Activated CD8-positive, alpha-beta memory T cell treated with anti-CD3 and anti-CD28 coated beads for 4 hours (primary cell): ENCODE measurements at places on chromosomes 11 and 22.

GRCh38 chr11:117861151-117862018, 15.1 kb downstream of the FXYD6 start:
- no peak for DNase-seq

DNA sequence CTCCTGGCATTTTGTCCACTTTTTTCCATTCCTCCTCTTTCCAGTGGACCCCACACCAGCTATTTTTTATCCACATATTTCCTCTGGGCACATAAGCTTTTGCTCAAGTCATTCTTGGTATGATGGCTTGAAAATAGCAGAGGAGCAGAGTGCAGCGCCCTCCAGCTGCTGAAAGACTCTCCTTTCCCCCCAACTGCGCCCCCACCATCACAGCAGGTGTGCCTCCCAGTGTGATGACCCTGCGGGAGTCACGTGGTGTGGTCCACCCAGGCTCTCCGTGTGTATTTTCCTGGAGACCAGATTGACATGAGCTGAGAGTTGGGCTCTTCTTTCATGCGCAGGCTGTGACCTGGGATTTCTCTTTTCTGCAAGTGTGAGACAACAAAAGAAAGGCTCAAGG, 1241.6 kb downstream of the TBC1D22A start:
- DNase-seq, result no peak

- DNase-seq, result no peak
Measured at GRCh38 chr11:117332843-117333242, 5.2 kb downstream of the CEP164 start.

DNA sequence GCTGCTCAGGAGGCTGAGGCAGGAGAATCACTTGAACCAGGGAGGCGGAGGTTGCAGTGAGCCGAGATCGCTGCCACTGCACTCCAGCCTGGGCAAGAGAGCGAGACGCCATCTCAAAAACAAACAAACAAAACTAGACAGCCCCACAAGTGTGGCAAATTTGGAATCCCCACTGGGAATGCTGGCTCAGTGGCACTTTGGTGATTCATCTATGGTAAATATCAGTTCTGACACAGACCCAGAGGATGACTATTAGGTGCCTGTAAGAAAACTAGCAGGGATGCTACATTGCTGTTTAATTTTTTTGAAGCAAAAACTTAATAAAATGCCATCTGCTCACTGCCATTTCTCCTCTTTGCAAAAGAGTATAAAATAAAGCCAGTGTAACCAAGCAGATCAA, 107.9 kb downstream of the NAT10 start:
- no peak for DNase-seq

DNA sequence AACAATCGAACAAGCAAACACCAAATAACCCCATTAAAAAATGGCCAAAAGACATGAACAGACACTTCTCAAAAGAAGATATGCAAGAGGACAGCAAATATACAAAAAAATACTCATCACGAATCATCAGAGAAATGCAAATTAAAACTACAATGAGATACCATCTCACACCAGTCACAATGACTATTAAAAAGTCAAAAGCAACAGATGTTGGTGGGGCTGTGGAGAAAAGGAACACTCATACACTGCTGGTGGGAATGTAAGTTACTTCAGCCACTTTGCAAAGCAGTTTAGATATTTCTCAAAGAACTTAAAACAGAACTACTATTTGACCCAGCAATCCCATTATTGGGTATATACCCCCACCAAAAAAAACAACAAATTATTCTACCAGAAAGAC, 51.3 kb upstream of the FLI1 start:
- no peak for DNase-seq

- DNase-seq, result no peak
Measured at GRCh38 chr11:30983776-30984441, 385.6 kb downstream of the DCDC1 start.

DNA sequence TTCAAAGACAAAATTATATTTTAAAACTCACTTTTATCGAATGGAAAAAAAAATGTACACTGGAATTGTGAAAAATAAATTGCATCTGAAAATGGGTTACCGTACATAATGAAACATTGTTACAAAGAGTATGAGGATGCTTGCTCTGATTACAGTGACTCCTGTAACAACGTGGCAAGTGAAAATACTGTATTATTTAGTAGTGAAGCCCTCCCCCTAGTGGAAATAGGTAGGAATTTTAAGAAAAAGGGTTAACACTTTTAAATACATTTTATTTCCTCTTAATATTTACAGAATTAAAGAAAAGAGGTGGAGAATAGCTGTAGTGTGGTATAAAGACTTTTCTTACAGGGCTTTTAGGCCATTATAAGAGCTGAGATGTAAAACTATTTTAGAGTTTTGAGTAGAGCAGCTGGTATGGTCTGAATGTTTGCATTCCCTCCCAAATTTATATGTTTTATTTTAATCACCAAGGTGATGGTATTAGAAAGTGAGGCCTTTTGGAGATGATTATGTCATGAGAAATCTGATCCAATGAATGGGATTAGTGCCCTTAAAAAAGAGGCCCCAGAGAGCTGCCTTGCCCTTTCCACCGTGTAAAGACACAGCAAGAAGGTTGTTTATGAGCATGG, 25.2 kb downstream of the FAM76B start:
- no peak for DNase-seq

DNA sequence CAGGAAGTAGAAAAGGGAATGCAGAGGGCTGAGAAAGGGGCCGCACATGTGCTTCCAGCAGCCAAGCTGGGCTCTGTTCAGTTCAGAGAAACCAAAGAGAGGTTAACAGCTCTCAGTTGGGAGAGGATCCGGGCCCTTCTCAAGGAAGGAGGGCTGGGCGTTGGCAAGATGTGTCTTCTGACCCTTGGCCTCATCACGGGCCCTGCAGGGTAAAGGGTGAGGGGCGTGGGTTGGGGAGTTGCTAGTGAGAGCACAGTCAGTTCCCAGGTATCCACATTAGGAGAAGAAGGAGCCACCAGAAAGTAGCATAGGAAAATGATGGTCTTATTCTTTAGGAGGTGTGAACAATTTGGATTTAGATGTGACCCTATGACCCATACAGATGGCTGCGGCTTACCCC, 73.0 kb downstream of the OSBP2 start:
- DNase-seq, result no peak

DNA sequence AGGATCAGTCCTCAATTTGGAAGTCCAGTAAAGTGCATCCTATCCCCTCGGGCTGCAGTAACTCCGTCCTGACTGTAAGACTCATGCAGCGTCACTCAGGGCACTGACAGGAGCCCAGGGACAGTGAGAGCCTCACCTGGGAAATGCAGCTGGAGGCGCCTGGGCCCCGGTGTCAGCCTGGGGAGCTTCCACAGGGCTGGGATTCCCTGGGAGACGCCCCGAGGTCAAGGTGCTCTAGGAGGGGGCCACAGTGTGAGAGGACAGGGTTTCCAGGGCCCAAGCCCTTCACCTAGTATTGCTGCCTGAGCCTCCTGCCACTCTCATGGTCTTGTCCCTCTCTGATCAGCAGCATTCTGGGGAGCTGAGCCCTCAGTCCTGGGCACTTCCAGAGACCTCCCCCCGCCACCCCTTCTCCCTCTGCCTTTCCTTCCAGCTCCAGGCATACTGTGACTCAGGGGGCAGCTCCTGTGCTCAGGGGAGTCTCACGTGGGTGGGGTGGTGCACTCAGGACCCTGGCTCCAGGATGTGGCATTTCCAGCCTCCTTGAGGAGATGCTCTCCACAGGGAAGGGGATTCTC, 99.1 kb upstream of the IGLL5 start:
- no peak for DNase-seq

DNA sequence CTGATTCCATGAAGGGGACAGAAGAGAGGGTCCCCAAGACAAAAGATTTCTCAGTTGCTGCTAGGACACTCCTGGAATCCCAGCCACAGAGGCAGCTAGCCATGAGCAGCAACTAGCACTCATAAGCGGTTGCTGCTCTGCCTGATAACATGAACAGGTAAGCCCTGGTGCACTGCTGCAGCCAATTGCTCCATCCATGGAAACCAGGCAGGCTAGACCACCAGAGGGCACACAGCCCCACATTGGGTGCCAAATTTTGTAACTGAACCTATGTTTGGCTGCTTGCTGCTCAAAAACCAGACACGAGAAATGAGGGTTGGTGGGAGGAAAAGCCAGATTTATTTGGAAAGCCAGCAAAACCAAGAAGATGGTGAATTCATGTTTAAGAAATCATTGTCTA, 21.9 kb upstream of the QSER1 start:
- DNase-seq, result no peak

- DNase-seq, result no peak
Measured at GRCh38 chr11:27642954-27643353, 57.3 kb downstream of the BDNF start.

DNA sequence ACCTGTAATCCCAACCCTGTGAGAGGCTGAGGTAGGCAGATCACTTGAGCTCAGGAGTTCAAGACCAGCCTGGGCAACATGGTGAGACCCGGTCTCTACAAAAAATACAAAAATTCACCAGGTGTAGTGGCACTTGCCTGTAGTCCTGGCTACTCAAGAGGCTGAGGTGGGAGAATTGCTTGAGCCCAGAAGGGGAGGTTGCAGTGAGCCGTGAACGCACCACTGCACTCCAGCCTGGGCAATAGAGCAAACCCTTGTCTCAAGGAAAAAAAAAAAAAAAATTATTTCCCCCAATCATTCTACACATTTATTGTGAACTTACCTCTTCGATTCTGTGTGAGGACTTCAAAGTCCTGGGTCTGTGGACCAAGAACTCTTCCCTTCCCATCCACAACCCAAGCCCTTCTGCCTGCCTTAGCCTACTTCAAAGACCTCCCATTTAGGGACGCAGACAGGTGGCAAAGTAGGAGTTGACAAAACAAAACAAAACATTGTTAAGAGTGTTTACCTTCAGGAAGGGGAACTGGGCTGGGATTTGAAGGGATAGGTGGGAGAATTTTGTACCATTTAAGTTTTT, 3.8 kb upstream of the WEE1 start:
- no peak for DNase-seq

- no peak for DNase-seq
Measured at GRCh38 chr11:126080161-126080941, 17.7 kb upstream of the CDON start.

DNA sequence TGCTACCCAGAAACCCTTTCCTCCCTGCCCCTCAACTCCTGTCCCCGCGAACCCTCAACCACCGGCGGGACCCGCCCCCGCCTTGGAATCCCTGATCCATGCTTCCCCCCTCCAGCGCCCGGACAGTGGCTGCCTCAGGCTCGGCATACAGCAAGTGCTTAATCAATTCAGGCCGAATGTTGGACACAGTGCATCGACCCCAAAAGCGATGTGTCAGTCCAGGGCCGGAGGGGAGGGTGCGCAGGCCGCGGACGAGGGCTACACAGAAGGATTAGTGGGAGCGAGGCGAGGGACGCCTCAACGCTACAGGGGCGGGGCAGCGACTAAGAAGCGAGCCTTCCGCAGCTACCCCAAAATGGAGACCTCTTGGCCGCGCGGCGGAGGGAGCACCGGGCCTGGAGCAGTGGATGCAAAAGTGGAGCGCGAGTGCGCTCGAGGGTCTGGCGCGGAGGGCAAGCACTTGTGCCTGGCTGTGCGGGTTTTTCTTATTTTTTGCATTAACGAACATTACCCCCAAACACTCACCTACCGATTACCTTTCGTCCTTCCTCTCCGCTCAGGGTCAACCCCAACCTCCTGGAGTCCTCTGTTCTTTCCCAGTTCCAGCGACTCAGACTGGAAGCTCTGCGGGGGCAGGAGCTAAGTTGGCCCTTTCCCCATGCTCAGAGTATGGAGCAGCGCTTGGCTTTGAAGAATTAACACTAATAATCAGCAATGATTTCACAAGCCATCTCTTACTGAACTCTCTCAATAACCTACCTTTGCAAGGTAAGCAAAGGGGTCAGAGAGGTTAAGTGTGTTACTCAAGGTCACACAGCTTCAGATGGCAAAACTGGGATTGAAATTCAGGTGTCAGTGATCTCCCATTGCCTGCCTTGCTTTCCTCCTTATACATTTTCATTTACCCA, 30.0 kb upstream of the WNT11 start:
- DNase-seq, result no peak

DNA sequence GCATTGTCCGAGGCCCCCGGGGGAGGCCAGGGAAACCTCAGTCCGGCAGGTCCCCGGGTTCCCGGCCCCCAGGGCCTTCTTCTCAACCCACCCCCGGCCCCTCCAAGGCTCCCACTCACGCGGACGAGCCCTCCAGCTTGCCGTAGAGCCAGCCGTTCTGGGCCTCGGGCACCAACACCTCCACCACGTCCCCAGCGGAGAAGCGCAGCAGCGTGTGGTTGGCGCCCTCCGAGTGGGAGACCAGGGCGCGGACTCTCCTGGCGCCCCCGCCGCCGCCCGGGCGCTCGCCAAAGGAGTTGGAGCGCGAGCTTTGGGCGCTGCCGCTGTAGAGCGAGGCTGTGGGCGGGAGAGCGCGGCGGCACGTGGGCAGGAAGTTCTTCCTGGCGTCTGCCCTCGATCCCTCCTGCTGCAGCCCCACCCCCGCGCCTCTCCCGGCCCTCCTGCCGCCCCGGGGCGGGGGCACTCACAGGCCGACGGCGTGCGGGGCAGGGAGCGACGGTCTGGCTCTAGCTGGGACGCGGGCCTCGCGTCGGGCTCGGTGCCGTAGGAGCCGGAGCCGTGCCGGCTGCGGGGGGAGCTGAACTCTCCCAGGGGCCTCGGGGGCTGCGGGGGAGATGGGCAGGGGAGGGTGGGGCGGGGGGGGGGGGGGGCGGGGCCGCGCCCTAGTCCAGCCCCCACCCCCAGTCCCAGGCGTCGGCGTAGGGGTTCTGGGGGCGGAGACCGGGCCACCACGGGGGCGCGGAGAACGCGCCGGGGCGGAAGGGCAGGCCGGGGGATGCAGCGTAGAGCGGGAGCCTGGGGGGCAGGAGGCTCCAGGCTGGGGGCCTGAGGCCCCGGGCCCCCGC, 4.9 kb upstream of the SLC16A8 start:
- no peak for DNase-seq

DNA sequence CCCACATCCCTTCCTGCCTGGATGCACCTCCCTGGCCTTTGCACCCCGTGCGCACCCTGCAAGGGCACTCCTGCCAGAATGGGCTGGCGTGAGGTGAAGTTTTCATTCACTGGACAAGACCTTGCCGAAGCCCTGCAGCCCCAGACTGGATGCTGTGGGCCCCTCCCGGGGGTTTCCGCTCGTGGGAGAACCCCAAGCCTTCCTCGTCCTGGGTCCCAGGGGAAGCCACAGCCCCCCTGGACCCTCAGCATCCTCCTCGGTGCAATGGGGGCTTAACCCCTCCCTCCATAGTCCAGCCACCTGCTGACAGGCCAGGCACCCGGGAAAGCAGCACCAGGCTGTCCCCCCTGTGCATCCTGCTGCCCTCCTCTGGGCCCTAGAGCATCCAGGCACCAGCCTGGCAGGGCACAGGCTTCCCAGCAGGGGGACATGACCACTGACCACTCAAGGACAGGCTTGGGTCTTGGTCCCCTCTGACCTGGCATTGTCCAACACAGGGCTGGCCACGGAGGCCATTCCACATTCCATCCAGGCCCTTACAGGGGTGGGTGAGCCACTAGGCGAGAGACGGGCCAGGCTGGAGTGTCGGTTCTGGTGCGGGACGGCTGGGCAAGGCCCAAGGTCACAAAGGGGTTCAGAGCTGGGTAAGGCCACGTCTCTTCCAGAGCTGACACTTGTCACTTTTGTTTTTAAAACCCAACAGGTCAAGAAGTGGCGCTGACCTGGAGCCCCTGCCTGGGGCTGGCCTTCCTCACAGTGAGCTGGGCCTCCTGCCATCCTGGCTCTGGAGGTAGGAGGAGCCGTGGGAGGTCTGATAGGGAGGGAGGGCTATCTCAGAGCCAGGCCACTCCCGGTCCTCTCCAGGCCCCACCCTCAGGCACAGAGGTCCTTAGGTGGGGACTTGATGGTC, 41.5 kb upstream of the PPARA start:
- no peak for DNase-seq
